Stimulated activated CD4-positive, alpha-beta T cell treated with anti-CD3 and anti-CD28 coated beads, Interleukin-4, amount 100 ng/mL, for 4 hours (primary cell): ENCODE measurements at places on chromosomes 16 and 17.

DNA sequence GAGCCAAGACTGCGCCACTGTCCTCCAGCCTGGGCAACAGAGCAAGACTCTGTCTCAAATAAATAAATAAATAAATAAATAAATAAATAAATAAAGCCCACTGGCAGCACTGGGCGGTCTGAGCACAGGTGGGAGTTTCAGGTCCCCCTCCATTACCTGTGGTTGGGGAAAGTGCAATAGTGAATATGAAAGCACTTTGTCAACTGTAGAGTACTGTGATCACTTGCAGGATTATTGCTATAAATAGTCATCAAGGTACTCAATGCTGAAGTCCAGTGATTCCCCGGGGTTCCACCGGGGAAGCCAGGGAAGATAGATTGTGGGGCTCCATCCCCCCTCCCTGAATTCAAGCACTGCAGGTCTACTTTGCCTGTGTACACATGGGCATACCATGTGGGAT is 42.7 kb upstream of the CPNE2 start:
- no peak for DNase-seq

DNA sequence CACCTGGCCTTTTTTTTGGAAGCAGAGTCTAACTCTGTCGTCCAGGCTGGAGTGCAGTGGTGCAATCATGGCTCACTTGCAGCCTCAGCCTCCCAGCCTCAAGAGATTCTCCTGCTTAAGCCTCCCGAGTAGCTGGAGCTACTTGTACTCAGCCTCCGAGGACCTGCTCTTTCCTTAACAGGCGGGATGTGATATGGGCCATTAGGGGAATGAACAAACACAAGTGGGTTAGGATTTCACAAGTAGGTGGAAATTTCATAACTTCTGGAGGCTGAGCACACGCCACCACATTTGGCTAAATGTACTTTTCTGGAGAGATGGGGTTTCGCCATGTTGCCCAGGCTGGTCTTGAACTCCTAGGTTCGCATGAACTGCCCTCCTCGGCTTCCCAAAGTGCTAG is 4.1 kb downstream of the PAM16 start:
- DNase-seq = no peak

DNA sequence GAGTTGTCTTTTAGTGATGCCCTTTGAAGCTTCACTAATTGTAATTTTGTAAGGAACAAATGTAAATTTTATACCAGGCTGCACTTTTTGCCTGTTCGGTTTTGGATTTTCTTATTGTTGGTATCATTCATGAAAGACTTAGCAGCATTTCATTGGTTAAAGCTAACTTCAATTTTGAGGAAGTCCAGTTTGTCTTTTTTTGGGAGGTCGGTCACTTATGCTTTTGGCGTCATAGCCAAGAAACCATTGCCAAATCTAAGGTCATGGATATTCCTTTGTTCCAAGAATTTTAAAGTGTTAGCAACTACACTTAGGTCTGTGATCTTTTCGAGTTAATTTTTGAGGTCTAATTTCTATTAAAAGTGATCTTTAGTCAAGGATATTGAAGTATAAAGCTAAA is 77.1 kb downstream of the PRKCA start:
- DNase-seq = no peak

DNA sequence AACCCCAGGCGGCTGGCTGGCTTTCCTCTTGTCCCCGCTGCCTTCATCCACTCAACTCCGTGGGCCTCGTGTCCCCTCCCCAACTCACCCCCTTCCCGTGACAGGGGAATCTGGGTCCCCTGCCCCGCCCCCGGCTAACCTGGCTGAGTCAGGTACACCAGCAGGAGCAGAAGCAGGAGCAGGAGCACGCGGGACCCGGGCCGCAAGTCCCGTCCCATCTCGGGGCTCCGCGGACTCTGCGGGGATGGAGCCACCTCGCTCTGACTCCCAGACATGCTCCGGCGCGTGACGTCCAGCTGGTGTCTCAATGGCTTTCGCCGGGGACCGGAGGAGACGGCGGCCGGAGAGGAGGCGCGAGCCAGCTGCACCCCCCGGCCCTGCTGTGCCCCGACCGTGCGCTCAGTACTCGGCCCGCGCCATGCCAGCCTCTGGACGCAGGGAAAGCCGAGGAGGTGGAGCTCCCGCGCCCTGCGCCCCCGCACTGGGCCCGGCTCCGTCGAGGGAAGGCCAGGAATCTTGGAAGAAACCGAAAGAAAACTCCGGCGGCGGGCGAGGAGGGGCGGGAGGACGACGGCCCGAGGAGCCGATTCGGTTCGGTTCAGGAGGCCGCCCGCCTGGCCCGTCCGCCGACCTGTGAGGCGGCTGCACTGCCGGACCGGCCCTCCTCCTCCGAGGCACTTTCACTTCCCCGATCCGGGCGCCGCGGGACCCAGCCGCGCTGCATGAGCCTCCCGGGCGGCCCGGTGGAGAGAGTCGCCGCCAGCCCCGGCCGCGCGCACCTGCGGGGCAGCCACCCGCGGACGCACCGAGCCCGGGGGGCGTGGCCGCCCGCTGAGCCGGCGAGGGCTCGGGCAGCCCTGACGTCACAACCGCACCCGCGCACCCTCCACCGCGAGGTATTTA is at the start of the genes CXCL16 and ZMYND15:
Gene CXCL16, minus strand, starts transcription at position 807 of the 903 bp plus-strand sequence. Its CDS starts 589 bp downstream, at position 218.
Gene ZMYND15, plus strand, starts transcription at position 712 of the 903 bp plus-strand sequence. CDS start 716 bp downstream, outside the sequence.
- DNase-seq = peak; percentile 63

GRCh38 chr16:88066234-88066633 is 115.0 kb downstream of the BANP start:
- DNase-seq = no peak

DNA sequence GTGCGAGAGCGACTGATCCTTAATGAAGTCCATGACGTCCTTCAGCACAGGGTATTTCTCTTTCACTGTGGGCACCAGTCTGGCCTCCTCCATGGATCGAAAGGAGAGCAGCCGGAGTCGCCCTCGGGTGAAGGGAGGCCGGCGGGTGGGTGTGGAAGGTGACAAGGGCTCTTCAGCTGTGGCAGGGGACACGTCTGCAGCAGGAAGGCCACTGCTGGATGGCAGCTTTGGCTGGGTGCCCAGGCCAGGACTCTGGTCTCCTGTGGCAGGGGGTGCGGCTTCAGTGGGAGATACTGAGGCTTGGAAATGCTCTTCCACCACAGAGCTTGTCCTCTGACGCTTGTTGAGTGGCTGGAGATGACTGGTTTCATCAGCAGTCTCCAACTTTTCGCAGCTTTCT is 78.5 kb downstream of the ZZEF1 start:
- DNase-seq = no peak

- DNase-seq = no peak
Observed at GRCh38 chr17:81513753-81514488, 1.3 kb upstream of the ACTG1 start.

GRCh38 chr17:15894258-15894657 is 50.7 kb upstream of the ADORA2B start:
- no peak for DNase-seq

- no peak for DNase-seq
Observed at GRCh38 chr17:66462010-66462409, 159.6 kb downstream of the PRKCA start.

GRCh38 chr17:35010093-35010492 is 29.8 kb downstream of the LIG3 start:
- no peak for DNase-seq

DNA sequence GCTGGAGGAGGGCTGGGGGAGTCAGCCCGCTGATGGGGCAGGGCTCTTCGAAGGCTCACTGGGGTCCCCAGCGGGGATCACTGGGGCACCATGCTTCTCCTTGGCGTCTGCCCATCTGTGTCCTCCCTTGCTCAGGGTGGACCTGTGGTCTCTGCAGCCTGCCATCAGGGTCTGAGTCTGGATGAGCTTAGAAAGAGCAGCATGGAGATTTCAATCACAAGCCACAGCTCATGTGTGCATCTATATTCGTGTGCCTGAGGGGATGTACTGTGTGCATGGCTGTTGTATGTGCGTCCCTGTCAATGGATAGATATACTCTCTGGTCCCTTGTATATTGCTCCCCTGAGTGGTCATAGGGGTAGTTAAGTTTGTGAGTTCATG is 126.6 kb upstream of the SDK2 start:
- DNase-seq = no peak

- no peak for DNase-seq
Observed at GRCh38 chr16:89120281-89120680, 26.6 kb downstream of the ACSF3 start.

GRCh38 chr17:37507111-37507510 is 17.4 kb downstream of the DUSP14 start:
- no peak for DNase-seq

- DNase-seq = no peak
Observed at GRCh38 chr16:57305159-57305811, 20.8 kb upstream of the PLLP start.

DNA sequence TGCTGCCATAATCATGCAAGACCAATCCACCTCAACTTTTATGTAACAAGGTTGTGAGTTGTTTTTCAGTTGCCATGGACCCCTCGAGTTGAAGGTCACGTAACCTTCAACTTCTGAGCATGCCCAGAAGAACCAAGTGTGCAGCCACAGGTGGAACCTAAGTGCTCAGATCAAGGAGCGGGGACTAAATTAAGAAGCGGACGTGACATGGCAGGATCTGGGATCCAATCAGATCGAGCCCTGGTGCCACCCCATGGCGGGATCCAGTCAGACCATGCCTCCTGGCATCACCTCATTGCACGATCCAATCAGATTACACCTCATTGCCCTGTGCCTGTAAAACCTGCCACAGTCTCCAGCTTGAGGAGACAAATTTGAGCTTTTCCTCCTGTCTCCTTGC is 204.5 kb upstream of the CDH5 start:
- DNase-seq = no peak

- no peak for DNase-seq
Observed at GRCh38 chr17:29844339-29845048, 85.5 kb downstream of the SSH2 start.

GRCh38 chr17:78132084-78132676 is 1.6 kb downstream of the TMC8 start:
- DNase-seq = peak; percentile 66

- no peak for DNase-seq
Observed at GRCh38 chr16:75938818-75939217, 212.5 kb upstream of the CPHXL start.

DNA sequence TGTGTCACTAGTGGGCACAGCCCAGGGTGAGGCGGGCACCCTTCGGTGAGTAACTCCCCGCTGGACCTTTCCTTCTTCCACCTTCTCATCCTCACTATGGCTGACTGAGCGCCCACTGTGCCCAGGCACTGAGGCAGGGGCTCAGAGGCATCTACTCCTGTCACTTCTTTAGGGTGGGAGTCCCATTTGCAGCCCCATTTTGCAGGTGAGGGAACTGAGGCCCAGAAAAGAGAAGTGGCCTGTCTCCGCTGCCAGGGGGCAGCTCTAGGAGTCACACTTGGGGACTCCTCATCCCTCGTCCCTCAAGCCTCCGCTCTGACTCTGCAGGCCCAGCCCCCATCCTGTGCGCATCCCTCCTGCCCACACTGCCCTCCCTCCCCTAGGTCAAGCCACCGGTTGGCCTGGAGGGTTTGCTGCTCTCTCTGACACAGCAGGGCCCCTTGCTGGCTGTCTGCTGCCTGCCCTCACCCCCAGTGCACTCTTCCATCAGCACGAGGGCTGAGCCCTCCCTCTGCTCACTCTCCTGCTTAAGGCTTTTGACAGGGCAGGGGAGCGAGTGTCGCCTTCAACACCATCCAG is 62.4 kb downstream of the CNGB1 start:
- DNase-seq = no peak

- no peak for DNase-seq
Observed at GRCh38 chr16:53089434-53090285, 34.9 kb downstream of the CHD9 start.
